ENCODE measurements at places on chromosomes 2 and 18.
A peak's percentile ranks its signal among the peaks of the same experiment; 100 is the strongest.

- no peak for DNase-seq
These were observed 2.3 kb downstream of the KIF1A start for GRCh38 chr2:240817496-240818292.

DNA sequence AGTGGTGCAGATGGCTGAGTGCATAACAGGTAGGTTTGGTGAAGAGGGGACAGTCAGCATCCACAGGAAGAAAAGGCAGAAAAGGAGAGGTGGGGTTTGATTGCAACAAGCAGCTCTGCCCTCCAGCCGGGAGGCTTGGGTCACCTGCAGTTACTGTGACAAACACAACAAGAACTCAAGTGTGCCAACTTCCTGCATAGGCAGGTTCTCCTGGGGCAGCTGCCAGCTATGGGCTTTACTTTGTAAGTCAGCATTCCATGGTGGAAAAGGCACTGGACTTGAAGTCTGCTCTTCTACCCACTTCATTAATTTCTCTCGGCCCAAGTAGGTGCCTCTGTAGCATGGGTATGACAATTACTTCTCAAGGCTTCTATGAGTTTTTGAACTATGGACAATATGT lies 98.9 kb downstream of the MYT1L start:
- no peak for DNase-seq

- no peak for DNase-seq
These were observed 577.1 kb downstream of the ARHGAP15 start for GRCh38 chr2:143706354-143706753.

- no peak for DNase-seq
These were observed 247.9 kb upstream of the SYT4 start for GRCh38 chr18:43525169-43525568.

- DNase-seq = no peak
These were observed 13.1 kb upstream of the MFF start for GRCh38 chr2:227311861-227312506.

DNA sequence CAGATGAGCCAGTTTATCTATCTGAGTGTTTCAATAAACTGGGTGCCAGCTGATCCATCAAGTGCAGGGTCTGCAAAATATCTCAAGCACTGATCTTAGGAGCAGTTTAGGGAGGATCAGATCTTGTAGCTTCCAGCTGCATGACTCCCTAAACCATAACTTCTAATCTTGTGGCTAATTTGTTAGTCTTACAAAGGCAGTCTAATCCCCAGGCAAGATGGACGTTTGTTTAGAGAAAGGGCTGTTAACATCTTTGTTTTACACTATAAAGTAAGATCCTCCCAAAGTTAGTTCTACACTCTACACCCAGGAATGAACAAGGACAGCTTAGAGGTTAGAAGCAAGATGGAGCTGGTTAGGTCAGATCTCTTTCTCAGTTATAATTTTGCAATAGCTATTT lies 28.7 kb upstream of the HNMT start:
- no peak for DNase-seq

- no peak for DNase-seq
These were observed 407.4 kb upstream of the SETBP1 start for GRCh38 chr18:44273298-44273697.

- no peak for DNase-seq
These were observed 28.6 kb upstream of the NFU1 start for GRCh38 chr2:69465513-69466456.

DNA sequence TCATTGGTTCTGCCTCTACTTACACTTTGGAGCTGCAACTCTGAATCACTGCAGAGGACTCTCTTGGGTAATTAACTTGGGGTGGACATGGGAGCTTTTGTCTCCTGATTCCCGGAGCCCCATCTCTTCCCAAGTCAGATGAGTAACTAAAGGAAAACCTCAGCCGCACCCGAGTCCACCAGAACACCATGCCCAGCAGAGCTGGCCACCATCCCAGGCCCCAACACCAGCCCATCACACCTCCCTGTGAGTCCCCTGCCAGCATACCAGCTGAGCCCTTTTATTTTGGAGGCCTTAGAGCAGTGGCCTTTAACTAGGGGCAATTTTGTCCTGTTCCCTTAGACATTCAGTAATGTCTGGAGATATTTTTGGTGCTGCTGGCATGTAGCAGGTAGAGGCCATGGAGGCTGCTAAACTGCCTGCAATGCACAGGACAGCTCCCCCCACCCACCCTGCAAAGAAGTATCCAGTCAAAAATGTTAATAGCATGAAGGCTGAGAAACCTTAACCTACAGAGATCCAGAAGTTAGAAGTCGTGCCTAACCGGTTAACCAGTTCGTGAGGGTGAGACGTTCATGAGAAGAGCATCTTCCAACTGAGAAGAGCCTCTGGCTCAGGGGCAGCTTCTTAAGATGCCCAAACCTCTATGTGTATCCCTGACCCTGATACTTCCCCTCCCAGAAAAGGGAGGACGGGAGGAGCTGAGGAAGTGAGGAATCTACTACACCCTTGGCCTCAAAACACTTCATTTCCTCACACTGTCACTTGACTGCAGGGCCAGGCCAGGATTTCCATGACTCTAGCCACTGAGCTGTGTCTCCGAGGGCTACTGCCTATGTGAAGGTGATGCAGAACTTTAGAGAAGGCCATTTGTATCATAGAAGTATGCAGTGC lies 139.9 kb upstream of the EPAS1 start:
- no peak for DNase-seq

DNA sequence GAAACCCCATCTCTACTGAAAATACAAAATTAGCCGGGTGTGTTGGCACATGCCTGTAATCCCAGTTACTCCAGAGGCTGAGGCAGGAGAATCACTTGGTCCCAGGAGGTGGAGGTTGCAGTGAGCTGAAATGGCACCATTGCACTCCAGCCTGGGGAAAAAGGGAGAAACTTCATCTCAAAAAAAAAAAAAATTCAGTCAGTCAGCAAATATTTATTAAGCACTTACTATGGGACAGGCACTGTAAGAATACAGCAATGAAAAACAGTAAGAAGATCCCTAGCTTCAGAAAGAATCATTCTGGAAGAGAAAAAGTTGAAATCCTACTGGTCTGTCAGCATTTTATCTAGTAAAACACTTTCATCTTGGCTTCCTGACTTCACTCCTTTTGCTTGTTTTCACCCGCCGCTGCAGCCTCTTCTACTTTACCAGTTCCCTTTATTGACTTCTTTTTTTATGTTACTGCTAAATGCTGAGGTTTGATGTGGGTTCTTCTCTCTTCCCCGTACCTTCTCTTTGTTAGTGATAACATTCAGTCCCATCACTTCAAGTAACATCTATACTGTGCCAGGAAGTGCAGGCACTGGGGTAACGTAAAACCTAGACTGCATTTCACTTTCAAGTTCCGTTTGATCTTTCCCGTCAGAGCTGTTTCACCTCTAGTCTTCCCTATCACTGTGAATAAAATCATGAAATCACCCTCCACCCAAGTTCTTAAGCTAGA lies 10.8 kb upstream of the TAF4B start:
- DNase-seq = peak; percentile 53

DNA sequence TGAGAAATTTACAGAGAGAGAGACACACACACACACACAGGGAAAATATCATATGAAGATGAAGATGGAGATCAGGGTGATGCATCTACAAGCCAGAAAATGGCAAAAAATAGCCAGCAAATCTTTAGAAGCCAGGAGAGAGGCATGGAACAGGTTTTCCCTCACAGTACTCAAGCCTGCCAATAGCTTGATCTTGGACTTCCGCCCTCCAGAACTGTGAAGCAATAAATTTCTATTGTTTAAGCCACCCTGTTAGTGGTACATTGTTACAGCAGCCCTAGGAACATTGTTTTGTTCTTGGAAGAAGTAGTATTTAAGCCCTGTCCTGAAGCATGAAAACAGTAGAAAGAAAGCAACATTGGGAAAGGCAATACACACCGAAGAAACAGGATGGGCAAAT lies 292.0 kb upstream of the LRP1B start:
- DNase-seq = no peak

DNA sequence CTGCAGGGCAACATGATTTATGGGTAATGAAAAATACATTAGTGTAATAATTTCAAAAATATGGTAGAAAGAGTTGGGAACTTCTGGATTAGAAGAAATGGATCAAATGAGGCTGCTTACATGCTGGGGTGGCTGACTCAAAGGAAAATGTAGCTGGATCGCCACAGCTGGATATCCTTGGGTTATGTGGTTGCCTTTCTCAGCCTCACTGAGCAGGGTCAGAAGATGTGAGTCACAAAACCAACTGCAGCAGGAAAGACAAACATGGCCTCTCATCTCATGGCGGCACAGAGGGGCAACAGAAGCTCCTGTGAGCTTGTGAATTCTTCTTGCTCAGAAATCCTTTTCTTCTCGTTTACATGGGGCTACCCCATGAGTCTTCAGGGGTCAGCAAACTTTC lies 317.1 kb upstream of the SPRED2 start:
- no peak for DNase-seq

DNA sequence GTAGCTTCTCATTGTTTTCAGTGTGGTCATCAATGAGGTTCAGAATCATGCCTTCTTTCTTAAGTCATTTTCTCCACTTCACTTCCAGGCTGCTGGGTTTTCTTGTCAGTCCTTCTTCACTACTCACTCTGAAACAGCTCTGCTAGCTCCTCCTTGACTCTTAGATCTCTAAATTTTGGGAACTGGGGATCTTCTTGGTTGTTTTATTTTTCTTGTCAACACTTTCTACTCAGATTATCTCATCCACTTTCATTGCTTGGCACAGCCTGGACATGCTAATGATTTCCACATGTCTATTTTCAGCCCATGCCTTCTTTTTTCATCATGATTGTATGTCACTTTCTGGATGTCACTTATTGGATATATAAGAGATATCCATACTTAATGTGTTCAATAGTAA lies 517.8 kb upstream of the DSEL start:
- DNase-seq = no peak

GRCh38 chr2:186532891-186533290 lies 46.8 kb downstream of the ZC3H15 start:
- DNase-seq = no peak

- no peak for DNase-seq
These were observed 30.8 kb downstream of the ADCY3 start for GRCh38 chr2:24889221-24889620.

DNA sequence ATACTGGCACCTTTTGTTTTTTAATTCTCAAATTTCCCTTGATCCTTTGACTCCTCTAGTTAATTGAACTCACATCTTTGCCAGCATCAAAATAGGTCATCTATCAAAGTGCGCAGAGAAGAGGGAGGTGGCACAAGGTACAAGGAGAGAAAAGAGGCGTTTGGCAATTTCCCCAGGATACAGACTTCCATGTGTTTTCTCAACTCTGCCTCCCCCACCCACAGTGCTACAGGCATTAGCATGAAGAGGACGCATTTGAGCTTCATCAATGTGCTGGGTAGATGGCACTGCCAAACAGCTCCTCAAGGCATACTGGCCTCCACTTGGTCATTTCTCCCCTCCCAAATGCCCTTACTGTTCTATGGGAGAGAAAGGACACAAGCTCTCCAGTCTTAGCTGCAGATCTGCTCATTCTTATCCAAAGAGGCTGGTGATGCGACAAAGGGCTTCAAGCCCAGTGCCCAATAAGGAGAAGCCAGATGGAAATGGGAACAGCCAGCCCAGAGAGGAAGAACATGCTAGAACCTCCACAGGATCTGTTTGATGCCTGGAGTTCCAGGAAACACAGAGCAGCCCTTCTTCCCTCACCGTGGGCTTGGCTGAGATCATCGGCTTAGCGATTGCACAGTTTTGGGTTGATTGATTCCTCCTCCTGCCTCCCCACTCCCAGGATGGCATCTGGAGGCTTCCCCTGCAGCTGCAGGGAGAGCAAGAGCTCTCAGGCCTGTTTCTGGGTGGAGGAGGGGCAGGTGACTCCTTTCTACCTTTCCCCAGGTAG lies 144.7 kb upstream of the SMAD2 start:
- DNase-seq = no peak

DNA sequence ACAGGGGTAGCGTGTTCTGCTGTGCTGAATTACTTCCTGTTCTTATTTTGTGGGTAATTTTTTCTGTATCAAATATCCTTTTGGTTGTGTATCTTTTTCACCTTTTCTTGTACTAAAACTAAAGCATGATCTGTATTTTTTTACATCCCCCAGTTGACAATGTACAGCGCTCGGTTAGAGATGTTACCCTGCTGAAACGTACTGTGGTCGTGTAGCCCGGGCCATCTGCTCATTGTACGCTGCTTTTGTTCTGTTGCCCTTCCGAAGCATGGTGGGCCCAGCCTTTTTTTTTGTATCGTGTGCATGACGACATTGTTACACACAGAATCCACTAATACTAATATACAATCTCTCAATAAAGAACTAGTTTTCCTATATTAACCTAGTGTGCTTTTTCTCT lies 233.1 kb downstream of the HAUS1 start:
- no peak for DNase-seq

GRCh38 chr18:57249883-57250282 lies 102.5 kb upstream of the ST8SIA3 start:
- no peak for DNase-seq

DNA sequence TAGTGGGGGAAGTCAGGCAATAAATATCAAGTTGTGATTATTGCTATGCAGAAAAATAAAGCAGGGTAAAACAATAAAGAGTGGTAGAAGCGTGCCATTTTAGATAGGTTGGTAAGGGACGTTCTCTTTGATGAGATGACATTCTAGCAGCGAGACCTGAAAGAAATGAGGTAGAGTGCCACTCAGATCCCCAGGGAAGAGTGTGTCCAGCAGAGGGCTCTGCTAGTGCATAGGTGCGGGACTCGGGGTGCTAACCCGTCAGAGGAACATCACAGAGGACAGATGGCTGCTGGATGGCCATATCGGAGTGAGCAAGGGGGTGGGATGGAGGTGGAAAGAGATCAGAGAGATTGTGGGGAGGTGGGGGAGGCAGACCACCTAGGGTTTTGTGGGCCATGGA lies 16.3 kb upstream of the GTF2A1L start:
- DNase-seq = no peak

GRCh38 chr2:142966284-142966683 lies 88.8 kb downstream of the KYNU start:
- DNase-seq = no peak

- DNase-seq = peak; percentile 15
These were observed 106.9 kb downstream of the FBXO15 start for GRCh38 chr18:74040459-74041332.

GRCh38 chr2:69386789-69387734 lies at the start of gene GFPT1:
Gene GFPT1 (minus strand): TSS chr2:69387227. CDS start chr2:69387071, 156 bp downstream.
- DNase-seq = peak; percentile 97

- DNase-seq = no peak
These were observed 444.1 kb upstream of the SMIM21 start for GRCh38 chr18:75871596-75871995.

- no peak for DNase-seq
These were observed 60.8 kb downstream of the HS1BP3 start for GRCh38 chr2:20589975-20590703.

DNA sequence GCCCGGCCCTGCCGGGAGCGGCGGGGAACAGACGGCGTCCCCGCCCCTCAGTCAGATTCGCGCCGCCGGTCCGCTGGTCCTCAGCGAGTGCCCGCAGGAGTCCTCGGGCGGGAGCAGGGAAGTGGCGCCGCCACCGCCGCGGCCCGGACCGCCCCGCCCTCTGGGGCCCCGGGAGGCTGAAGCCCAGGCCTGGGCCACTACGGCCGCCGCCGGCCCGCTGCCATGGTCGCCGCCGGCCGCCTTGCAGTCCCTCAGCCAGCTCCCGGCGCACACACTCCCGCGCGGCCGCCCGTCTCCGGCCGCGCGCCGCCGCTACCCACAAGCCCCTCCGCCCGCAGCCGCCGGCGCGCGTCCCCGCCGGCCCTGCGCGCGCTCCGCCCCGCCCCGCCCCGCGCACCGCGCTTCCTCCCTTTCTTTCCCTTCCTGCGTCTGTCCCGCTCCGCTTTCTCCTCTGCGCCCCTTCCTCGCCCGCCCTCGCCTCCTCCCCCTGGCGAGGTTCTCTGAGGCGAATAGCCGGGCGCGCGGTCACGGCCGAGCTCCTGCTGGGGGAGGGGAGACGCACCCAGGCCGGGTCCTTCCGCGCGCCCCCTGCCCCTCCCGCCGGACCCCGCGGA lies at the start of gene ROCK2:
Gene ROCK2, minus strand, starts transcription at position 295 of the 614 bp plus-strand sequence. CDS start 500 bp downstream, outside the sequence.
- DNase-seq = peak; percentile 87
